ENCODE measurements at places on chromosomes 12 and 14. TPM values are rescaled to one million over a fixed set of nuclear protein-coding genes. Genes with fewer than 3 reads are reported as not detected.

DNA sequence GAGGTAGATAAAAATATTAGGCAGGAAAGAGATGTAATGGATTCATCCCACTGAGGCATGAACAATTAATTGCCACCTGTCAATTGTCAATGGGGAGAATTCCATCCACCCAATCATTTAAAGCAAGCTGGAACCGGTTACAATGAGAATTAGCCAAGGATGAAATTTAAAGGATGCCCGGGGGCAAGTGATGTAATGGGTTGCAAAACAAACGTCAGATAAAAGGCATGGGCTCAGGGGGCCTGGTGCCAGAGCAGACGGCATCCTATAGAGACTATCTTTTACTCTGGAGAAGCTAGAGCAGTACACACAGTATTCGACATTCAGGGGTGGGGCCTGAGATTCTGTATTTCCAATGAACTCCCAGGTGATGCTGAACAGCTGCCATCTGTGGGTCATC, 80.5 kb upstream of the ZFP36L1 start:
- no peak for DNase-seq

GRCh38 chr12:24201258-24201970, 251.9 kb upstream of the SOX5 start:
- peak; percentile 12 for DNase-seq

- no peak for DNase-seq
Measured at GRCh38 chr14:65594153-65594881, 181.8 kb downstream of the FUT8 start.

DNA sequence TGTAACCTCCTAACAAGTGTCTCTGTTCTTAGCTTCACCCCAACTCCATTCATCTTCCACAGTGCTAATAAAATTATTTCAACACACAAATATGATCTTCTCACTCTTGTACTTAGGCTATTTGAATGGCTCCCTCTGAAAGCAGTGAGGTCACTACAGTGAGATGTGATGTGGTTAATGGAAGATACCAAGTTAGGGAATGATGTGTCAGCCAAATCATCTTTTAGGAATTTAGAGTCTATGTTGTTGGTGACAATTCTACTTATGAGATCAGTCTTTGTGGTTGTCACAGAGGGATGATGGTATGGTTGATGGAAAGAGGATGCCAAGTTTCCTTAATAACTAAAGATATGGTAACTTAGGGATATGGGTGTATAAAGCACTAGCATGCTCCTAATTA, 57.6 kb downstream of the POLR3B start:
- no peak for DNase-seq

VDR gene
- 0.18 TPM for total RNA-seq

TAS2R19 gene
- total RNA-seq, result 6.9 TPM

DNA sequence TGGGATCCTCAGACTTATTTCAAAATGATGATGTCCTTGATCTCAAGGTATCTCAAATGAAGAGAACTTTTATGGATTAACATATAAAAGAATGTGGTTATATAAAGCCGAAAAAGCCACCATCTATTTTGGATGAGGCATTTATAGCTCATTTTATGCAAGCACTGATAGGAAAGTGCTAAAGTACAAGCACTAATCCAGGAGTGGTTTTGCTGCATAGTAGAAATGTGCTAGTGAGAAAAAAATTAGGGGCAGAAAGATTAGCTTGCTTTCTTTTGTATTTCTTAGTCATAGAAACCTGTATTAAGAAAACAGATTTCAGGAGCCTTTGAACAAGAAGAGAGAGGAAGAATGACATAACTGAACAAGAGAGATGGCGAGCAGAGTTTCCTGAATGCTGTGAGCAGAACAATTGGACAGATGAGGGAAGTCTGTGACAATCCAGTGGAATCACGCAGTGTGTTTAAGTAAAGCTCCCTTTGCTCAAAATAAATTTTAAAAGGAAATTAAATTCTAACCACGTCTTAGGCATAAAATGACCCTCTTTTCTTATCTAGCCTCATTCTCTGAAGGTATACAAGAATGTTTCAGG, 238.2 kb upstream of the NOVA1 start:
- DNase-seq, result no peak
